ENCODE measurements at places on chromosomes 4 and X.

DNA sequence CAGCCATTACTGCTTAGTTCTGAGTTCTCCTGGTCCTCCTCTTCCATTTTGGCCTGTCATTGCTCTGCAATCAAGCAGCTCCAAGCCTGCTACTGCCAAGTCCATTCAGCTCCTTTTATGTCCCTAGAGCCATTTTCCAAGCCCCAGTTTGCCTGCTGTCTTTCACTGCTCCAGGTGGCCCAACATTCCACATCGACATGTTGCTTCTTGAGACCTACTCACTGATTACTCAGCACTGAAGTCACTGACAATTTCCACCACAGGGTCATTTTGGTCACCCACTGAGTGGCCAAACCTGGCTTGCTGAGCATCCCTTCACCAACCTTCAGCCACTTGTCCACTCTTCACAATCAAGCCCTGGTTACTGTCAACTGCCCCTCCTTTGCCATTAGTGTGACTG lies 27.2 kb downstream of the LRIT3 start:
- DNase-seq, result no peak

DNA sequence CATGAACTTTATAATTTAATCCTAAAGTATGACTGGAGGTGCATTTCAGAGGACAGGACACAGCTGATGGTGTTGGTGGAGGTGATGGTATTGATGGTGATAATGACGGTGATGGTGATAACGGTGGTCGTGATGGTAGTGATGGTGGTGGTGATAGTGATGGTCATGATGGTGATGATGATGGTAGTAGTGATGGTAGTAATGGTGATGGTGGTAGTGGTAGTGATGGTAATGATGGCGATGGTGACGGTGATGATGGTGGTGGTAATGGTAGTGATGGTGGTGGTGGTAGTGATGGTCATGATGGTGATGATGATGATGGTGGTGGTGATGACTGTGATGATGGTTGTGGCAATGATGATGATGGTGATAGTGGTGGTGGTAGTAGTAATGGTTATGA lies 40.4 kb downstream of the SLC2A9 start:
- no peak for DNase-seq

DNA sequence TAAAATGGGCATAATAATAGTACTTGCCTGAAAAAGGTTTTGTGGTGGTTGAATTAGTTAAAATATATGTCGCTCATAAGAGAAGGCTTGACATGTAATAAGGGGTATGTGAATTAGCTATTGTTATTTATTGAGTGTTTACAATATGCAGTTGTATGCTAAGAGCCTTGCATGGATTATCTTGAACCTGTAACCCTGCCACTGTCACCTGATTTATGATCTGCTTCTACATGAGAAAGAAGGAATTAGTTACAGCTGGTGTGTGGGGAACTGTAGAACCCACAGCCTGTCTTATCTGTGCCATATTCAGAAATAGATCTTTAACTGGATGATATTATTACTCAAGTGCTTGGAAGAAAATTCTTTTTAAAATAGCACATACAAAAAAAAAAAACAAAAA lies 227.7 kb downstream of the LDB2 start:
- DNase-seq, result no peak

DNA sequence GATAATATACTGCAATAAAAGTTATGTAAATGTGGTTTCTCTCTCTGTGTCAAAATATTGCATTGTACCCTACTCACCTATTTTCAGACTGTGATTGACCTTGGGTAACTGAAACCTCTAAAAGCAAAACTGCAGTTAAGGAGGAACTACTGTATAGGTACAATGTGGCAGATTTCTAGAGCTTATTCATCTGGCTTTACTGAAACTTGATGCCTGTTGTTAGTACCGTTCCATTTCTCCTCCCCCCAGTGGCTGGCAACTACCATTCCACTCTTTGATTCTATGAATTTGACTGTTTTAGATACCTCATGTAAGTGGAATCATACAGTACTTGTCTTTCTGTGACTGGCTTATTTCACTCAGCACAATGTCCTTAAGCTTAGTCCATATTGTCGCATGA lies 61.9 kb downstream of the HOPX start:
- no peak for DNase-seq

- DNase-seq, result no peak
Observed at GRCh38 chr4:113701169-113701568, 60.4 kb downstream of the CAMK2D start.

All from hematopoietic multipotent progenitor cell treated with erythropoietin and hydrocortisone succinate and interleukin-3 and kit ligand, for 6 days (in vitro differentiated cells).